ENCODE measurements at places on chromosomes 1 and 21. TPM values are rescaled to one million over a fixed set of nuclear protein-coding genes. Genes with fewer than 3 reads are reported as not detected.

DNA sequence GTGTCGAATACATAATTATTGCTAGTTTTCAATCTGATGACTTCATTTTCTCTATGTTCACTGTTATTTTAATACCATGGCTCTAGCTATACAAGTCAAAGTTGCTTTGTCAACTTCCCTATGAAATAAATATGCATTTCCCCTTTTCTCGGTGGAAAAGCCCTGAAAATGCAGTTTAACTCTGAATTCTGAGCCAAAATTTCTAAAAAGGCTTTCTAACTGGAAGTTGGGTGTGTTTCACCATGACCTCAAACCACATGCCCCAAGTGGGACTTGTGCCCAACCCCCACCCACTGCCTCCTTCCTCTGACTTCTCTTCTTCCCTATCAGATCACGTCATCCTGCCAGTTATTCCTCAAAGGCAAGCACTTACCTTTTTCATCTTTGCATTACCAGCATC lies 8.9 kb downstream of the MKNK1 start:
- peaks cover 30% of the 10 kb centered on the region for H3K4me1 ChIP-seq
- H3K36me3 ChIP-seq: peaks cover 14% of the 10 kb centered on the region
- no peak overlapping the region for H3K4me3 ChIP-seq
- DNase-seq: no peak

- H3K27ac ChIP-seq: no peak overlapping the region
- no peak overlapping the region for H3K4me3 ChIP-seq
- no peaks in the 10 kb centered on the region for H3K27me3 ChIP-seq
- no peak for DNase-seq
- peaks cover 6% of the 10 kb centered on the region for H3K4me1 ChIP-seq
- peaks cover 4% of the 10 kb centered on the region for H3K36me3 ChIP-seq
Measured at GRCh38 chr1:174007851-174008250, 14.3 kb downstream of the RC3H1 start.

DNA sequence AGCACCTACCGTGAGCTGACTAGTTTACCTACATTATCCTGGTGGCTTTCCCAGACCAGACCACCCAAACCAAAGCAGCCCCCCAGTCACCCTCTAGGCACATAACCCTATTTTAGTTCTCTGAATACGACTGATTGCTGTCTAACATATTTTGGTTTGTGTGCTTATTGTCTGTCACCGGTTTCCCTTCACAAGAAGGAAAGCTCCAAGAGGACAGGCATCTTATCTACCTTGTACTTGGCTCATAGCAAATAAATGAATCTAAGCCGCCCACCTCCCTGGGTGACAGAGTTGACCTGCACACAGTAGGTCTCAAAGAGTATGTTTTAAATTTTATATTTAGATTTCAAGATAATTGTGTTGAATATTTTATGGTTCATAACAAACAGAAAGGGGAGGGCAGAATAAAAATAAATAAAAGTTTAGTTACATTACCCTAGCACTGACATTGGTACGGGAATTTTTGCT lies 904 bp upstream of the PRDX6 start:
- peak overlapping the region; percentile 93 for H3K4me3 ChIP-seq
- no peaks in the 10 kb centered on the region for H3K27me3 ChIP-seq
- H3K4me1 ChIP-seq: peaks cover 40% of the 10 kb centered on the region
- no peak for DNase-seq
- H3K27ac ChIP-seq: peak overlapping the region; percentile 93
- peaks cover 6% of the 10 kb centered on the region for H3K36me3 ChIP-seq

- H3K4me1 ChIP-seq: peaks cover 14% of the 10 kb centered on the region
- no peaks in the 10 kb centered on the region for H3K36me3 ChIP-seq
- no peak overlapping the region for H3K27ac ChIP-seq
- H3K4me3 ChIP-seq: no peak overlapping the region
- peak; percentile 47 for DNase-seq
- no peaks in the 10 kb centered on the region for H3K27me3 ChIP-seq
Measured at GRCh38 chr1:32215629-32216480, 6.3 kb downstream of the TMEM234 start.

DNA sequence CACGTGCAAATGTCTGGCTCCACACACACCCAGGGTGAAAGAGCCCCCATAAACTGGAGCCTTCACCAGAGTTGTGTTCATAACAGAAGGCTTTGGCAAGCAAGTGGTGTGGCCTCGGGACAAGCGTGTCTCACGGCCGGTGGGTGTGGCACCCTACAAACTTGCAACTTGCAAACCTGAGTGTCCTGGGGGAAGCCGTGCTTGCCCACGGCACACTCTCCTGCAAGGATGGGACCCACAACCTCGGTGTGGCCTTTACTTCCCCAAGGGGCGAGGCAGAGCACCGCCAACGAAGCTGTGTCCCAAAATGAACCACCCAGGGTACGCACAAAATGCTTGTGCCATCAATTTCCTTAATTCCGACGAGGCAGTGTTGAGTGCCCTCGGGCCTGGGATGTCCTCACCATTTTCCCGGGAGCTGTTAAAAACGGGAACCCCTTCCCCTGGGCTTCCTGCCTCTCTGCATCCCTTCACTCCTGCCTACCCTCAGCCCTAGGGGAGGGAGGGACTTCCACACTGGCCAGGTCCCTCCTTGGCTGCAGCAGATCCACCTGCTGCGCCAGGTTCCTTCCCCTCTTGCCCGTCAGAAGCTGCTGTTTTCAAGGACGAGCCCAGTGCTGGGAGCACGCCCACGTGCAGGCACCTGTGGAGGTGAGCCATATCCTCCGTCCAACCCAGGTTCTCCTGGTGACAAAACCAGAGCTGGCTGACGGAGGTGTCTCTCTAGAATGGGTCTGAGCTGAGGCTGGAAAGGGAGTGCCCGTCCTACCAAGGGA lies 111.4 kb downstream of the NPHP4 start:
- no peaks in the 10 kb centered on the region for H3K36me3 ChIP-seq
- H3K27ac ChIP-seq: no peak overlapping the region
- H3K4me3 ChIP-seq: no peak overlapping the region
- no peaks in the 10 kb centered on the region for H3K27me3 ChIP-seq

Gene CACNA1E
- total RNA-seq: not detected

Measured in CD8-positive, alpha-beta memory T cell (primary cell).